ENCODE measurements at places on chromosomes 1 and 21.

DNA sequence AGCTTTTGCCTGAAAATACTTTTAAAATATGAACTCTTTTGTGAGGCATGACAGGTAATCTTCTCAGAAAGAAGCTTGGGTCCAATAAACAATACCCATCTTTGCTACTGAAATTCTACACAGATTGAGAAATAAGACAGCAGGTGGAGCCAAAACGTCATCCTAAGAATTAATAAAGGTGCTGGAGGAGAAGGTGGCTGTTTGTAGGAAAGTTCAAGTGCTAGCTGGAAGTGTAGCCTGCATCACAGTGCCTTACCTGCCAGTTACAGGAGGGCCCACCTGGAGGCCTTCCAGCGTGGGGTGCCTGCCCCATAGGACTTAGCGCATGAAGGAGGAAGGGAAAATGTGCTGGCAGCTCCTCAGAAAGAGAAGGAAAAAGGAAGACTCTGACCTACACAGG is 93.7 kb downstream of the TTC3 start:
- no peak for DNase-seq

- no peak for DNase-seq
These were observed 66.2 kb upstream of the RNPC3 start for GRCh38 chr1:103459346-103459745.

DNA sequence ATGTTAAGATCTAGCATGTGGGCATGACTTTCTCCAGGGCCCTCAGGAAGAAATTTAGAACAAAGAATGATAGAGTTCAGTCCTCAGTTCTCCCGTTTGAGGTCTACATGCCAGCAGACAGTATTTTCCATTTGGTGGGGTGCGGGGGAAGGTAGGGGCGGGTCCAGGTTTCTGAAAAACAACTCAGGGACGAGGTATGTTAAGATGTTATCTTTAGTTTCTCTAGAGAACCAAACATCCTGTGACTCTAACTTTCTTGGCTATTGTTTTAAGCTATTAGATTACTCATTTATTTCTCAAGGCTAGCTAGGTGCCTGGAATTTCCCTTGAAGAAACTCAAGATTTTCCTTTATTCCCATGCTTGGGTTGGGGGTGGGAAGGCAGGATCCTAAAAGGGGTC is 42.3 kb upstream of the SYT14 start:
- no peak for DNase-seq

GRCh38 chr1:205016075-205016474 is 26.9 kb upstream of the CNTN2 start:
- no peak for DNase-seq

DNA sequence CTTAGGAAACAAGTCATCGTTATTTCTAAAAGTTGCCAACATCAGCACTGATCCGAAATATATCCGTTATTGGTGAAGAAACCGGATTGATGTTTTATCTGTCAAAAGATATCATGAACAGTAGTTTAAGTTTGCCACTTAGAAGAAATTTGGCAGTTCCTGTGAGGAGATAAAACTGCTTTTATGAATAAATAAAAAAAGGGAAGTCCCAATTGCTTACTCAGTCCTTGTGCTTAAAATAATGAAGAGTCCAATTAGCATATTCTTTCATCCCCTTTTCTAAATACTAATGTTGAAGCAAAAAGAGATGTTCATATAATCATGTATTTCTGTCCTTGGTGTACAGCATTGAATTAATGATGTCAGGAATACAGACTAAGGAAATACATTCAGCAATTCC is 164.6 kb downstream of the NCAM2 start:
- DNase-seq, result no peak

DNA sequence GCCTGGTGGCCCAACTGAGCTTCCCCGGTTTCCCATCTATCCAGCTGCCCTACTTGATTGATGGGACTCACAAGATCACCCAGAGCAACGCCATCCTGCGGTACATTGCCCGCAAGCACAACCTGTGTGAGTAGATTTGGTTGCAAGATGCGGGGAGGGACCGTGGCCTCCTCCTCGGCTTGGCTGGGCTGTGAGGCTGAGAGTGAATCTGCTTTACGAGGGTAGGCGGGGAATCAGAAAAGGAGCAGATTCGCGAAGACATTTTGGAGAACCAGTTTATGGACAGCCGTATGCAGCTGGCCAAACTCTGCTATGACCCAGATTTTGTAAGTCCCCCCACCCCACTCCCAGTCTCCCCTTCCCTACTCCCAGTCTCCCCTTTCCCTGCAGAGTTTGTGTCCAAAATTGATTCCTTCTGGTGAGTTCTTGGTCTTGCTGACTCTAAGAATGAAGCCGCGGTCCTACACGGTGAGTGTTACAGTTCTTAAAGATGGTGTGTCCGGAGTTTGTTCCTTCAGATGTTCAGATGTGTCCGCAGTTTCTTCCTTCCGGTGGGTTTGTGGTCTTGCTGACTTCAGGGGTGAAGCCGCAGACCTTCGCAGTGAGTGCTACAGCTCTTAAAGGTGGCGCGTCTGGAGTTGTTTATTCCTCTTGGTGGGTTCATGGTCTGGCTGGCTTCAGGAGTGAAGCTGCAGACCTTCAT is 1.5 kb downstream of the GSTM2 start:
- DNase-seq, result no peak

GRCh38 chr1:167092653-167093052 is 1.2 kb upstream of the STYXL2 start:
- DNase-seq, result peak; percentile 77

GRCh38 chr1:211198880-211199279 is 60.3 kb upstream of the RCOR3 start:
- DNase-seq, result no peak

- DNase-seq, result no peak
These were observed 230.3 kb upstream of the USP24 start for GRCh38 chr1:55445416-55445815.

DNA sequence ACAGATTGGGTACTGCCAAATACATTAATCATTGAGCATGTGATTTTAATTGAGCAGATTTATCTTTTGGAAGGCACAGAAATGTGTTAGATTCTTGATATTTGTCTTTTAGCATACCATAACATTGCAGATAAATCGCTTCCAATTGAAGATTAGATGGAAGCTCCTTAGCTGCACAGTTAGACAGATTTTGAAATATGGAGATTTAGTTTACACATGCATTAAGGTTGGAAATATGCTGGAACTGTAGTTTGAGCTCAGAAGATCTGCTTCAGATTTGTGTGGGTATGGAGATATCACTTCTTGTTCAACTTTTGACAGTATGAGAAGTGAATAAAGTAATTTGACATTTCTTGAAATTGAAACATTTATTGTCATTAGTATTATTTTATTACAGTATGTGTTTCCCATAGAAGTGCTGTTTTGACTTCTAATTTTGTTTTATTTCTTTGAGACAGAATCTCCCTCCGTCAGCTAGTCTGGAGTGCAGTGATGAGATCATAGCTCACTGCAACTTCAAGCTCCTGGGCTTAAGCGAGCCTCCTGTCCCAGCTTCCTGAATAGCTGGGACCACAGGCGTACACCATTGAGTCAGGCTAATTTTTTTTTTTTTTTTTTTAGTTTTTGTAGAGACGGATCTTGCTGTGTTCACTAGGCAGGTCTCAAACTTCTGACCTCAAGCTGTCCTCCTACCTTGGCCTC is 29.1 kb downstream of the THRAP3 start:
- no peak for DNase-seq

- DNase-seq, result no peak
These were observed 244.8 kb upstream of the RGS18 start for GRCh38 chr1:191913260-191913977.

DNA sequence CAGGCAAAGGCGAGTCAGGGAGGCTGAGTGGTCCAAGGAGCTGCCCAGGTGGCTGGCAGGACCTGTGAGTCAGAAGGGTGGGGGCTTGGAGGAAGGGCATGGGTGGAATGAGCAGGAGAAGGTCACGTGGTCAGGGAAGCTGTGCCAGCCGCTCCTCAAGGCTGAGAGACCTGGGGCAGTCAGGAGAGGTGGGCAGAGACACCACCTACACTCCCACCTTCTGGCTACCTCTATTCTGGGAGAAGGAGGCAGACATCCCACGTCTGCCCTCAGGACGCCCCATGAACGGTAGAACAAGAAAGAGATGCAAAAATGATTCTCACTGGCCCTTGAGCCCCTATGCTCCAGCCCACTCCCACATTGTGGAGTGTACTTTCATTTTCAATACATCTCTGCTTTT is 151.8 kb upstream of the RAB4A start:
- no peak for DNase-seq

DNA sequence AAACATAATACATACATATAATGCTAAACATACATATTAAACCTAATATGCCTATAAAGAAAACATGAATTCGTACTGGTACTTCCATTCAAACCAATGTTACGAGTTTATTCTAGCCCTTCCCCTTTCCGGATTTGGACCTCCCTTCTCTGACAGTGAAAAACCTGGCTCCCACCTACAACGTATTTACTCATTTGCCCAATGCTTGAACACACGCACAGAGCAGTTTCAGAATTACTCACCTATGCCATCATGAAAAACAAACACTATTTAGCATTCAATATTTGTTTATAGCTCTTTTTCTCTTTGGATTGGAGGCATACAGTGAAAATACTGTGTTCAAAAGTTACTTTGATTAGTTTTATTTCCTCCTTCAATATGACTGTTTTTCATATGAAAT is 204.4 kb downstream of the LMX1A start:
- DNase-seq, result no peak

- DNase-seq, result no peak
These were observed 1.7 kb downstream of the TFAP2E start for GRCh38 chr1:35574655-35575415.

DNA sequence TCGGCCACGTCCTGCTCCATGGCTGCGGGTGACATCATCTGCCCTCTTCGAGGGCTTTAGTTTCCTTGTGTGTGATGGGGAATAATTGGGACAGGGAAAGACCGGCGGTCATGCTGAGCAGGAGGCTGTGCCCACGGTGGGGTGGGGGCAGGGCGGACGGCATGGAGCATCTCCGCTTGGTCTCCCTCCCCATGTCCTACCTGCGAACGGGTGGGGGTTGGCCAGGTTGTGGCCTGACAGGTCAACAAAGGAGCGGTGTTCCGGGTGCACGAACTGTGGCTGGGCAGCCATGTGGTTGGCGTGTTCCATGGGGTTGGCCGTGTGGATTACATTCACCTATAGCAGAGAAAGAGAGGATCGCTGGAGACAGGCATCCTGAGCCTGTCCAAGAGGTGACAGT is 80.0 kb downstream of the PIK3CD start:
- no peak for DNase-seq

DNA sequence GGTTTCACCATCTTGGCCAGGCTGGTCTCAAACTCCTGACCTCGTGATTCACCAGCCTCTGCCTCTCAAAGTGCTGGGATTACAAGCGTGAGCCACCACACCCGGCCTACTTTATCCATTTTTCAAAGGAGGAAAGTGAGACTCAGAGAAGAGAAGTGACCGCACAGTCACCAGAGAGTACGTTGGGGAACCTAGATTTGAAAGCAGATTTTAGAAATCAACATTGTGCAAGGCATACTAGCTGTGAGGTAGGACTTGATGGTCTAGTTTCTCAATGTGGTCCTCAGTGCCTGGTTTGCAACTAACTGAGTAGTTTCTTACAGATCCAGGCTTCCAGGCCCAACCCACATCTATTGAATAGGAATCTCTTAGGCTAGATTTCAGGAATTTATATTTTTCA is 1.7 kb upstream of the PRCC start:
- DNase-seq, result no peak

DNA sequence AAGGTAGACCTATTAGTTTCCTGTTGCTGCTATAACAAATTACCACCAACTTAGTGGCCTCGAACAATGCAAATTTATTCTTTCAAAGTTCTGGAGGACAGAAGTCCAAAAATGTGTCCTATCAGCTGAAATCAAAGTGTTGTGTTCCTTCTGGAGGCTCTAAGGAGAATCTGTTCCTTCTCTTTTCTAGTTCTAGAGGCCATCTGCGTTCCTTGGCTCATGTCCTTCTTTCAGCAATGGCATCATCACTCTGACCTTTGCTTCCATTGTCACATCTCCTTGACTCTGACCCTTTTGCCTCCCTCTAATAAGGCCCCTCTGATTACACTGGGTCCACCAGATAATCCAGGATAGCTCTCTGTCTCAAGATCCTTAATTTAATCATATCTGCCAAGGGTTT is 1.2 kb upstream of the MR1 start:
- no peak for DNase-seq

- DNase-seq, result peak; percentile 60
These were observed 70.2 kb downstream of the UCK2 start for GRCh38 chr1:165897326-165898303.

GRCh38 chr1:182235952-182236650 is 155.5 kb downstream of the GLUL start:
- peak; percentile 98 for DNase-seq

- DNase-seq, result no peak
These were observed 37.5 kb upstream of the KCNA10 start for GRCh38 chr1:110556471-110556807.

DNA sequence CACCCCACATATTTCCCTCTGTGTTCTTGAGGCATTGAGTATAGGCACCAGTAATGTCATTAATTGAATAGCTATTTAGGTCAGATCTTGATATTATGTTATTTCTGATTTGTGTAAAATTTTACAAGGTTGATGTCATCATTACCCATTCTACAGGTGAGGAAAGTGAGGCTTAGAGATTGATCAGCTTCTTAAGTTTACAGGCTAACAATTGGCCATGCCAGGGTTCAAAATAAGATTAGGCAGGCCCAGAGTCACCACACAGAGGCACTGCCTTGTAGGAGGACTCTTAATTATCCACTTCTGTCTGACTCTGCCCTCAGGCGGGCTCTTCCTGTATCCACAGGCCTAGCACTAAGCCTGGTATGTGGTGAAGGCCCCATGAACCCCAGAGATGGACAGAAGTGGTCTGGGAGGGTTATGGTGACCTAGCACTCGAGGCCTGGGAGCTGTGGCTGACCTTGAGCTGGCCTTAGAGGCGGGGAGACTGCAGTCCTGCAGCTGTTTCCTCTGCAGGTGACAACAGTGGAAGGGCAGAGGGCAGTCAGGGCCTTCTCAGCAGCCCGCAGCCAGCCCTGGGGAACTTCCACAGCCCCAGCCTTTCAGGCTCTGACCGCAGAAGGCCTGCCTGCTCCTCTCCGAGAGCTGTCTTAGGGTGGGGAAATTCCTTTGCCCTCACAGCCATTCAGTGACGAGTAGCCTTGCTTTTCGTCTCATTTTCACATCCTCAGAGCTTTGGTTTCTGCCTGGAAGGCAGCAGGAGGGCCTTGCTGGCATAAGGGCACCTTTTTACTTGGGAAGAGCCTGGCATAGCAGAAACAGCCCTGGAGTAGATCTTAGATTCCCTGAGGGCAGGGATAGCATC is 12.2 kb downstream of the ZDHHC18 start:
- DNase-seq, result peak; percentile 35
